ENCODE measurements at places on chromosomes 16 and 17.

DNA sequence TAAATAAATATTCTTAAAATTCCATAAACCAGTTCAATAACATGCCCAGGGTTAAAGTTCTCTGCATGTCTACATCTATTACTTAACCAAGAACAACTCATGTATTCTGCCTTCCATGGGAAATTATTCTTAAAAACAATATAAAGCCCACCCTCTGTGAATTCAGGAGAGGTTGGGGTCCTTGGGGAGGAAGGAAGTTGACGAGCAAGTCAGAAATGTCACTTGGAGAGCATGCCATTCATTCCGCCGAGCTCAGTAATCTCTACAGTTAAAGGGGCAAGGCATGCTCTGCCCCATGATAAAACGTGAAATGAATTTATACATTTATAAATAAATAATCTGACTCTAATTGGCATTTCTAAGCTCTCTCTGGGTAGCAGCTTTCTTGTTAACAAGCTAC is 405.1 kb downstream of the TOX3 start:
- no peak for DNase-seq

DNA sequence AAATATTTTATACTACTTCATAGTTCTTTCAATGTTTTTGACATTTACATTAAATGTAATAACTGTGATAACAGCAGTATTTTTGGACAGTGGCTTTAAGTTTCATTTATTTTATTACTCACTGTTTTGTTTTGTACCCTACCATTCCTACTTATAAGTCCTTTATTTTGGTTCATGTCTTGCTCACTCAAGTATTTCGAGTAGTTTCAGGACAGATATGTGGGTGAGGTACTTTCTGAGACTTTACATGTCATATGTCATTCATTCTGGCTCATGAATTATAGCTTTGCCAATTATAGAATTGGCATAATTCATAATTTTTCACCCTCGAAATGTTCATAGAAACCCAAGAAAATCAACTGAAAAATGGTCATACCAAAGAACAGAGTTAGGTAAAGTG is 44.4 kb downstream of the PIK3R5 start:
- DNase-seq = no peak

DNA sequence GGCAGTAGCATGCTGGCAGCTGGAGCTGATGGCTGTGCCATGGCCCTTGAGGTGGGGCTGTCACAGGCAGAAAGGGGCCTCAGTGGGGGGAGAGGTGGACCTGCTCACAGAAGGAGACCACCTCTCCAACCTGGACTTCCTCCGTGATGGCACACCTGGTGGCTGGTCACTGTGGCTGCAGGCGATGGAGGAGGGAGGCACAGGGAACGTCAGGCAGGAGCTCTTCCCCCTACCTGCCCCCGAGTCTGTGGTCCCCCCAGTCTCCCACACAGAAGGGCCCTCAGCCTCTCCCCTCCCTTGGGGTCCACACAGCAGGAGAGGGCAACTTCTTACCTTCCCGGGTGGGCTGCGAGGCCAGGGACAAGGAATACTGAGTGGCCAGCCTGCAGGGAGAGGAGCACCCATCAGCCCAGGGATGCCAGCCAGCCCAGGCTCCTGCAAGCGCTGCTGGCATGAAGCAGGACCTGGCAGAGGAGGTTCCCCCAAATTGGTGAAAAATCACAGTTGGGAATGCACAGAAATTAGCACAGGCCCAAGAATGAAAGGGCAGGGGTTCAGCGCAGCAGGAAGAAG is 96.5 kb downstream of the GOSR1 start:
- DNase-seq = no peak

- DNase-seq = no peak
These were observed 36.8 kb upstream of the DYNLL2 start for GRCh38 chr17:58046239-58047094.

- no peak for DNase-seq
These were observed 7.6 kb downstream of the ATXN1L start for GRCh38 chr16:71853413-71853812.
